ENCODE measurements at places on chromosomes 5 and 9.

GRCh38 chr5:177527595-177527994 is 10.8 kb upstream of the DDX41 start:
- DNase-seq, result no peak

DNA sequence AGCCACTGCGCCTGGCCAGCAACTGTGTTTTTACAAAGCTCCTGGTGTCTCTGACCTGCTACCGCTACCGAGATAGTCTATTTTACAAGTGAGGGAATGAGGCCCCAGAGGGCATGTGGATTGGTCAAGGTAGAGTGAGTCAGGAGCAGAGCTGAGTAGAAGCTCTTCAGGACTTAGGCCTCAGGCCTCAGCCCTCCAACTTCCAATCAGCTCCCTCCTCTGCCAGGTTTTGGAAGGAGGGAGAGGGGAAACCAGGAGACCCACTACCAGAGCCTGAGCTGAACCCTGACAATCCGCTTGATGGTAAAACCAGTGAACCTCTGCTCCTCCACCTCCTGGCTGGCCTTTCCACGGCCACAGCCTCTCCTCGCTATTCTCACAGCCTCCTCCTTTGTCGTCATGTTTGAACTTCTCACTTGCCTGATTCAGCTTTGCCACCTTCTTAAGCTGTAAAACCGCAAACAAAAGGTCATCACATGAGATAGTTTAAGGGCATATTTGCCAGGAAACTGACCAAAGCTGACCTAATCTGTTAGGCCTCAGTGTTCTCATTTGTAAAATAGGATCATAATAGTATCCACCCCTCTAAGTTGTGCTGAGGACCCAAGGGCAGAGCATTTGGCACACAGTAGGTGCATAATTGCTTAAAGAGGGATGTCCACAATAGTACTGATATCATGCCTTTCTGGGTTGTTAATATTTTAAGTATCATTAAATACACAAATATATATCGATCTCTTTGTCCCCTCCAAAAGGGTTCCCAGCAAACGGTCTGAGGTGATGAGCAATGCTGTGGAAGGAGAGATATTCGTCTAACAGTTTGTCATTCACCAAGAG is 1.7 kb downstream of the TRAF1 start:
- DNase-seq, result no peak

DNA sequence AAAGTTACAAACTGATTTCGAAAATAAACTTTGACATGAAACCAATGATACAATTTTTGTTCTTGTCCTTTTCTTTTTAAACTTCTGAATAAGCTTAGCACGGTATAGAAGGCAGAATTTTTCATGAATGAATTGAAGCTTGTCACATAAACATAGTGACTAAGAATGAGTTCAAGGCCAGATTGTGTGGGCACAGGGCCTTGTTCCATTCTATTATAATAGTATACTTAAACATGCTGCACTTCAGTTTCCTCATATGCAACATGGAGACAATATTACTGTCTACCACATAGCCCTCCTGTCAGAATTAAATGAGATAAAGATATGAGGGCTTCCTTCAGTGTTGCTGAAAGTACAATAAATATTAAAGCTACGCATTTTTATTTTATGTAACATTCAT is 204.2 kb upstream of the HAPLN1 start:
- no peak for DNase-seq

- DNase-seq, result no peak
Measured at GRCh38 chr9:101027236-101027635, 1.3 kb upstream of the PLPPR1 start.

DNA sequence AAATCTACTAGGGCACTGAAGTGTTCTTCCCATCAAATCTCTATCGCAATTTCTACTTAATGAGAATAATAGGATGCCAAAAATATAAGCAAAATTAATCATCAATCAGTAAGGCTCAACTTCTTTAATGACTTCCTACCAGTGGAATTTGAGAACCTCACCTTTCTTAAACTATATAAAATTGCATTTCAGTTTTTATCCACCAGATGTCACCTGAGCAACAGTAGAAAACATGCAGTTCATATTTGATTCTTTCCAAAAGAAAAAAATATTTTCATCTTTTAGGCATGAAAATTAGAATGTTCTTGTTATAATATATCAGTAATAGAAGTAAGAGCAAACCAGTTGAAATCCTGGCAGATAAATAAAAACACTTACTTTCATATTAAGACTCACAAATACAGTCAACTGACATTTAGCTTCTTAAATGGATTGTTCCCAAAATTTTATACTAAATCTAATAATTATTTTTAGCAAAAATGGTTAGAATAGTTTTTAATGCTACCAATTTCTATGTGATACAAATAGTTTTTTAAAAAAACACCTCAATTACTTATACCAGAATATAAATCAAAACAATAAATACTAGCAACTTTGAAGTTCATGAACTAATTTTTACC is 13.4 kb upstream of the CCDC112 start:
- DNase-seq, result no peak

DNA sequence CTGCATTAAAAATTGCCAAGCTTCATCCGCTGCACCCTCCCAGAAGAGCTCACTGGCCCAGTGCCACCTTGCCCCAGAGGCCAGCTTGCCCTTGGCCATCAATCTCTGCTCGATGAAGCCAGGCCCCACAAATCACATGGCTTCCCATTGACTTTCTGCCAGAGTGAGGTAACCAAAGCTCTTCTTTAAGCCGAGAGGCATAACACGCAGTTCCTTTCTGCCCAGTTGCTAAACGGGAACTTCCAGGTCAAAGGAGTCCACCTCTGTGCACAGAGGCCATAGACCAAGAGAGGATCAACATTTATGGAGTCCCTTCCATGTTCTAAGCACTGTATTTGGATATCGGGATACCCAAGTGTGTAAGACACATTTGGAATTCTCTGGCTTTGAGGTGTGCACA is 208.8 kb downstream of the KIF4B start:
- DNase-seq, result no peak

DNA sequence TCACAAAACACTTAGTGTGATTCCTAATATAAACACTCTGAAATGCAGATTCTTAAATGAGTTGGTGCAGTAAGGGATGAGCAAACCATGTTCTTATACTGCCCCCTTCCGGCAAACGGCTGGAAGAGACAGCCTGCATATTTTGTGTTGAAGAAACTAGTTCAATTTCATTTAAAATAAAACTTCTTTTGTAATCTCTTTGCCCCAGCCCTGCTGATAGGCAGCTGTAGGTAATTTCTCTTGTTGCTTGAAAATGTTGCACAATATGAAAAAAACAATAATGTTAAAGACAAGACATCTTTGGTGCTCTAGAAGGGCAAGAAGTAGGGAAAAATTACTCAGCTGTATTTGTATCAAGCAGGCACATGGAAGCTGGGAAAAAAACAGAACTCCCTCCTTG is 89.7 kb upstream of the CCNG1 start:
- DNase-seq, result peak; percentile 61

DNA sequence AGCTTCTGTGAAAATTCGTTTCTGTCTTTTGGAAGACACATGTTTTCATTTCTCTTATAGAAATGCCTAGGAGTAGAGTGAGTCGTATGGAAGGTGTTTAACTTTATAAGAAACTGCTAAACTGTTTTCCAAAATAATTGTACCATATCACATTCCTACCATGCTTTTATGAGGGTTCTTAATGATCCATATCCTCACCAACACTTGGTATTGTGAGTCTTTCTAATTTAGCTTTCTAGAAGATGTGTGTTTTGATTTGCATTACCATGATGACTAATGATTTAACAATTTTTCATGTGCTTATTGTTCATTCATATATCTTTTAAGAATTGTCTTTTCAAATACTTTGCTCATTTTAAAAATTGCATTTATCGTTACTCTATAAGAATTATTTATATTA is 223.6 kb downstream of the COMMD10 start:
- no peak for DNase-seq

DNA sequence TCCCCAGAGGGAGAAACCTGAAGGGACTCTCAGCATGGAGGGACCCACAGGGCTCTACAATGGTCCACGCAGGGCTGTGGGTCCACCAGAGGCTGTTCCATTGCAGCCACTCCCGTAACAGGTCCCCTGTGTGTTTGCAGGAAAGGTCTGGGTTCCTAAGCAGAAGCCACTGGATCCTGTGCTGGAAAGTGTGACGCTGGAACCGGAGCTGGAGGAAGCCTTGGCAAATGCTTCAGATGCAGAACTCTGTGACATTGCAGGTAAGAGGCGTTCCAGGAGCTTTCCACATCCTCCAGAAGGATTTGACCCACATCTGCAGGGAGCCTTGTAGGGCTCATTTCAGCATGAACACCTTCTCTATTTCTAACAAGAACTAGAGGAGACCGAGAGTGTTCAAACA is 51.7 kb downstream of the TMOD1 start:
- no peak for DNase-seq

All from activated T-cell treated with anti-CD3 and anti-CD28 coated beads, Interleukin-2, amount 50 U/mL, for 72 hours (primary cell).